ENCODE measurements at places on chromosomes 2 and 18. TPM values are rescaled to one million over a fixed set of nuclear protein-coding genes. Genes with fewer than 3 reads are reported as not detected.

ATP8B1 gene
- 30.7 TPM for total RNA-seq

CIB4 gene
- total RNA-seq, result not detected

DNA sequence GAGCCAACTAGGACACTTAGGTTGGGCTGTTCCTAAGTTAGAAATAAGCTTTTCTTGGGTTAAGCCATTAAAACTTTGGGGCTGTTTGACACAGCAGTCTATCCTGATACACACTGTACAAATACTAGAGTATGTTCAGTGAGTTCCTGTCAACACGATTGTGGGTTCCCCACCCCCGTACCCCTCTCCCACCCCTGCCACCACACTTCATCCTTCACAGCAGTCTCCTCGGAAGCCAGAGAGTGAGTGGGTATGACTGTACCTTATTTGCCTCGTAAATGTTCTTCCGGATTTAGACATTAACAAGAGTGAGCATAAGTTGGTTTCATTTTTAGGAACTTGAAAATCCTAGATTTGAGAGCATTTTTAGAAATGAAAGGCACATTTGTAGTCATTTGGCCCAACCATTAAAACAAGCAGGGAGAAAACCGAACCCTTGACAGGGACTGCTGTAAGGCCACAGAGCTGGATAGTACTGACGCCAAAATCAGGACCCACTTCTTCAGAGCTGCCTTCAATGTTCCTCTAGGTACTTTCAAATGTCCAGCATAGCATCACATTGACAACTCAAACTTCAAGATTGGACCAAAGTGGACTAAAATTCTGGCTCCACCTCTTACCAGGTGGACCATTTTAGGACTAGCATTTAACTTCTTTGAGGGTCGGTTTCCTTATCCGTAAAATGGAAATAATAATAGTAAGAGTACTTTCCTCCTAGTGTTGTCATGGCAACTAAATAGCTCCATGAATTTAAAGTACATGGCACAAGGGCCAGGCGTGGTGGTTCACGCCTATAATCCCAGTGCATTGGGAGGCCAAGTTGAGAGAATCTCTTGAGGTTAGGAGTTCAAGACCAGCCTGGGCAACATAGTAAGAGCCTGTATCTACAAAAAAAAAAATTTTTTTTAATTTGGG lies 166.3 kb upstream of the SERTAD2 start:
- peak overlapping the region; percentile 53 for H3K27ac ChIP-seq
- H3K4me1 ChIP-seq, result no peaks in the 10 kb centered on the region
- no peak overlapping the region for H3K4me3 ChIP-seq
- H3K36me3 ChIP-seq, result no peaks in the 10 kb centered on the region
- no peaks in the 10 kb centered on the region for H3K27me3 ChIP-seq
- DNase-seq, result no peak

GRCh38 chr2:103529798-103530502 lies 768.1 kb downstream of the TMEM182 start:
- no peaks in the 10 kb centered on the region for H3K27me3 ChIP-seq
- no peaks in the 10 kb centered on the region for H3K36me3 ChIP-seq
- no peak for DNase-seq
- no peak overlapping the region for H3K27ac ChIP-seq

- no peaks in the 10 kb centered on the region for H3K27me3 ChIP-seq
- no peaks in the 10 kb centered on the region for H3K4me1 ChIP-seq
- no peak overlapping the region for H3K4me3 ChIP-seq
- H3K36me3 ChIP-seq, result no peaks in the 10 kb centered on the region
Measured at GRCh38 chr2:238631491-238632180, 204.9 kb downstream of the ASB1 start.

GRCh38 chr2:171807119-171807518 lies 86.9 kb downstream of the SLC25A12 start:
- H3K4me1 ChIP-seq, result no peaks in the 10 kb centered on the region
- peaks cover 8% of the 10 kb centered on the region for H3K36me3 ChIP-seq
- DNase-seq, result no peak
- H3K27me3 ChIP-seq, result no peaks in the 10 kb centered on the region
- no peak overlapping the region for H3K4me3 ChIP-seq
